ENCODE measurements at places on chromosomes 3 and 15. TPM values are rescaled to one million over a fixed set of nuclear protein-coding genes. Genes with fewer than 3 reads are reported as not detected.

Gene PRSS50
- not detected for total RNA-seq

Gene LMOD3
- not detected for total RNA-seq

Gene CCR9
- total RNA-seq, result not detected

DNA sequence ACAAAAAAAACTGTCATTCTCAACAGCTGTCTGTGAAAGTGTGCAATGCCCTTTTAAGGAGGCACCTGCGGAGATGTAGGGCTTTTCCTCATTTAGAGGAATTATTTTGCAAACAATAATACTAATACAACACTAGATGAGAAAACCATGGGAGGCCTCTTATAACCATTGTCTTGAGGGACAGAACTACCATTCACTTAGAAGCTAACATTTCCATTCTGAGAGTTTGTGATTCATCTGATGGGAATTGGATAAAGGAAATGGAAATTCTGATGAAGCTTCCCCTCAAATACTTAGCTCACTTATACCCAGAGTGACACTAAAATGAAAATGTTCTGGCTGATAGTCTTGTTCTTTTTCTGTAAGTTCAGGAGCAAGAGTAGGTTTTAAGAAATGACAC, 147.7 kb downstream of the CADPS start:
- no peak for DNase-seq

- no peak for DNase-seq
Measured at GRCh38 chr3:53065841-53066480, 20.1 kb upstream of the SFMBT1 start.

- no peak for DNase-seq
Measured at GRCh38 chr15:87730706-87731105, 525.8 kb downstream of the NTRK3 start.

GRCh38 chr3:63492464-63492863, 160.0 kb upstream of the SNTN start:
- DNase-seq, result no peak

Measured in osteoblast (primary cell).